Activated CD4-positive, alpha-beta T cell treated with anti-CD3 and anti-CD28 coated beads for 36 hours (primary cell): ENCODE measurements at places on chromosomes 11 and 22.
A peak's percentile ranks its signal among the peaks of the same experiment; 100 is the strongest.

GRCh38 chr11:130580372-130580771, 131.9 kb downstream of the ADAMTS15 start:
- DNase-seq, result no peak

- no peak for DNase-seq
Measured at GRCh38 chr11:111851636-111852035, 19.7 kb downstream of the ALG9 start.

GRCh38 chr22:22818861-22819855, 68.5 kb upstream of the IGLL5 start:
- peak; percentile 33 for DNase-seq

DNA sequence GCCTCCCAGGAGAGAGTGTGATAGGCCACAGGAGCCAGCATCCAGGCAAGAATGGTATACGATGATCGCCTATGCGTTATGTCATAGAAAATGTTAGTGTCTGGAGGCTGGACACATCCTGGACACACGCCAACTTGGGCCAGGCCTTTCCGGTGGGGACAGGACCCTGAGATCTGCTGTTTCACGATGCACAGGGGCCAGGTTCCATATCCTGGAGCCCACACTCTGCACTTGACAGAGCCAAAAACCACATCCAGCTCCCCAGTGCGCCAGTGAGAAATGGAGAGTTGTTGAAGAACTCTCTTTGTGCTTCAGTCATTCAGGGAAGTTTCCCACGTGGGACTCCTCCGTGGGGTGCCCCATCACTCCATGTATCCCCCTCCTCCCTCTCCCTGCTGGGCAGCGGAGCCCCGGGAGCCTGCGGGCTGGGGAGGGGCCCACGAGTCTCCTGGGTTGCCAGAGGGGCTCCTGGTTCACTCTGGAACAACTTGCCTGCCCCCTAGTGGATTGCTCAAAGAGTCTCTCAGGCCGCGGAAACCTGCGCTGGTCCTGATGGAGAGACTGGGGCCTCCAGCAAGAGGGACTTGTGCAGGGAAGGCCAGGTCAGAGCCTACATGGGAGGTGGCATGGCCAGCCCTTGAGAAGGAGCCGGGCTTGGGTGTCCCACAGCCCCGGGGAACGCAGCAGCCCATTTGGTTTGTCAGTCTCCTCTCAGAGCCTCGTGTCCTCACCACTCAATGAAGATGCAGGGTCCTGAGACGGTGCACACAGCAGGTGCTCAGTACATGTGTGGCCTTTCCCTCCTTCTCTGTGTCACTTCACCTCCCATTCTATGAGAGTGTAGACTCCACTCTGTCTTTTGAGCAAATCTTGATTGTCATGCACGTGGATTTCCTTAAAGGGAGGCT, 10.2 kb upstream of the LRRC32 start:
- DNase-seq, result peak; percentile 82

- DNase-seq, result peak; percentile 49
Measured at GRCh38 chr11:118705111-118705741, 25.8 kb upstream of the TREH start.
